ENCODE measurements at places on chromosomes 4 and X.

DNA sequence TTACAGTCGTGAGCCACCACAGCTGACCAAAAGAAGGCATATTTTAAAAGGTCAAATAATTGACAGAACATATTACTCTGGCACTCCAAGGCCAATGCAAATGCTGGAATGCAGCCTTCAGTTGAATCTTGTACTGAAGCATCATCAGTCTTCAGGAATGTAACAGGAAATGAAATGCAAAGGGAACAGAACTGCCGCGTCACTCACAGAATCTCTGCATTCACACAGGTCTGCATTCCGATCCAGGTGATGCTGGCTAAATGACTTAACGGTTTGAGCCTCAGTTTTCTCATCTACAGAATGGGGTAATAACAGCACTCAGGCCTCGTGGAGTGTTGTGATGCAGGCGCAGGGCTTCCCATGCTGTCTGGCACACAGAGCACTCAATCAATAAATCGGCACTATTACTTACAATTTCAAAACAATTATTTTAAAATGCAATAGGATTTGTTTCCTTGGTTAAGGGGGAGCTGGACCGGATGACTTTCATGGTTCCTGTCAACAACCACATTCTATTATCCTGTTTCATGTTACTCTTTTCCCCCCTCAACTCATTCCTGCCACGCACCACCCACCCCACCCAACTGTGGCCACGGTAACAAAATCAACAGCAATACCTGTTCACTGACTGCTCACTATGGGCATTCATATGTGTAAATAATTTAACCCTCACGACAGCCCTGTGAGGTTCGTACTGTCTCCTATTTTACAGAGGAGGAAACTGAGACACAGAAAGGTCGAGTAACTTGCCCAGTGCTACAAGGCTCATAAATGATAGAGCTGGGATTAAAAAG is 32.4 kb downstream of the IGFBP7 start:
- no peak for DNase-seq

GRCh38 chr4:41787931-41788330 is 39.4 kb upstream of the PHOX2B start:
- DNase-seq, result no peak

GRCh38 chr4:36310793-36311192 is 29.4 kb downstream of the DTHD1 start:
- DNase-seq, result peak; percentile 15

DNA sequence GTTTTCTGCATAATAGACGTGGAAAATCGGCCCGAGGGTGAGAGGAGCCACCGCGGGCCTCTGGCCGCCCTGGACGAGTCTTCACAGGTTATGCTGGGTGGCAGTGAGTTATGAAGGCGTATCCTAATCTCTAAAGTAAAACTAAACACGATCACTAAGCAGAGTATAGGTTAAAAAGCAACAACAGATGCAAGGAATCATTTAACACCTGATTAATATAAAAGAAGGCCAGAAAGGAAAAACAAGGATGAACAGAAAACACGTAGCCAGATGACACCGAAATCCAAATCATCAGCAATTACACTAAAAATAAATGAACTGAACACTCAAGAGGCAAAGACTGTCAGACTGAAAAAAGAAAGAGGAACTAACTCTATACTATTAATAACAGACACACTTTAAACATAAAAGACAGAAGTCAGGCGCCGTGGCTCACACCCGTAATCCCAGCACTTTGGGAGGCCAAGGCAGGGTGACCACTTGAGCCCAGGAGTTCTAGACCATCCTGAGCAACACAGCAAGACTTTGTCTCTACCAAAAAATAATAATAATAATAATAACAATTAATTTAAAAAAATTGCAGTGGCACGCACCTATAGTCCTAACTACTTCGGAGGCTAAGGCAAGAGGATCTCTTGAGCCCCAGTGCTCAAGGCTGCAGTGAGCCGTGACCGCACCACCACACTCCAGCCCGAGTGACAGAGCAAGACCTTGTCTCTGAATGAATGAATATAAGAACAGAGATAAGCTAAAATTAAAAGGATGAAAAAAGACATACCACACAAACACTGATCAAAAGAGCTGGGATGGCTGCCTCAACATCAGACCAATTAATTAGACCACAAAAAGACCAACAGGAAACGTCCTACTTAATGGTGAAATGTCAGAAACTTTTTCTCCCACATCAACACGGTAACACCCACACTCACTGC is 30.0 kb downstream of the CTBP1 start:
- DNase-seq, result no peak

DNA sequence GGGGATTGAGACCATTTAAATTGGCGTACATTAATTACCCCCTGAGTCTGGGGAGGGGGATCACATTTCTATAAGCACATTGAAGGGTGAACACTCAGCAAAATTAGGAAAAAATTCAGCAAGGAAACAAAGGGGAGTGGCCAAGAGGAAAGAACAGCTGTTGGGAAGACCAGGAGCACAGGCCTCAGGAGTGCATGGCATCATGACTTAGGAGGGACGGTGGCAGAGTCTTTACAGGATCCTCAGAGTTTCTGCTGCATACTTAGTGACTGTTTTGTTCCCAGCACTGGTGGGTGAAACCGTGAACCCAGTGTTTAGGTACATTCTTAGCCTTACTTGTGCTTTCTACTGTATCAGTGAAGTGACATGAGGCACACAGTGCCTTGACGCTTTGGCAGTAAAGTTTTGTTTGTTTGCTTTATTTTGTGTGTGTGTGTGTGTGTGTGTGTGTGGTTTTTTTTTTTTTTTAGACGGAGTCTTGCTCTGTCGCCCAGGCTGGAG is 121.3 kb downstream of the CBR4 start:
- DNase-seq, result no peak

DNA sequence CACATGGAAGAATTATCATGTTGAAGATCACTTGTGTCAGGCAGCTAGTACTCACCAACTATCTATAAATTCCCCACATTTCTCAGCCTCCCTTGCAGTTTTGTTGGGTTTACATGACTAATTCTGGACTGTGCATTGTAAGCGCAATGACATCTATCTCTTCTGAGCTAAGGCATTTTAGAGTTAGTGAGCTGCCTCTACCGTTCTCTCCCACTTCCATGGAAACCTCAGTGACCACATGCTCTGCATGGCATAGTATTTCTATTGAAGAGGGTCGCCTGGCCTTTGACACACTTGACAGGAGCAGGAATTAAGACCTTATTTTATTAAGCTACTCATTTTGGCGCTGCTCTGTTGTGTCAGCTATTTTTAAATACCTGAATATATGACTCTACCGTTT is 67.5 kb upstream of the NPY2R start:
- no peak for DNase-seq

- DNase-seq, result no peak
Observed at GRCh38 chrX:11266573-11267003, 26.6 kb upstream of the AMELX start.

DNA sequence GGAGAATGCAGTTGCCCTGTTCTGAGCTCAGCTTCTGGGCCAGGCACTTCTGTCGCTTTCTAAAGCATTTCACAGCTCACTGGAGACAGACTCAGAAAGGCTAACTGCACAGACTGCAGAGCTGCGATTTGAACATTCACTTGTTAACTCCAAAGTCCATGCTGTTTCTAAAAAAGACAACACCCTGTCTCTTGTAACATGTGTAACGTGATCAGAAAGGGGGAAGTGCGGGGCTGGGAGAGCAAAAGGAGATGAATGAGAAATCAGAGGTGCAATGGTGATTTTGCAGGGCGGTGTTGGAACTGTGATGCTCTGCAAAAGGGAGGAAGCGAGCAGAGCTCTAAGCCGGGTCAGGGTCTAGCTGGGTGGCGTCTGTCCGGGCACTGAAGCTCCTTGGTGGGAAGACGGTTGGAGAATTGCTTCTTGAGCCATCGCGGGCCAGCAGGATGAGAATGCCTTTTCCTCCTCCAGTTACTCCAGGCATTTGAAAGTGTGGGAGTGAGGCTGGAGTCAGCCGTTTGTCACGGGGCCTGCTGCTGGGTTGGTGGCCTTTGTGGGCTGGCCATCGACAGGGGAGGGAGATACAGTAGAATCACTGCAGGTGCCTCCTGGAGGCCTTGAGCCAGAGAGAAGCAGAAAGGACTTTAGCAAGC is 20.3 kb downstream of the TBC1D14 start:
- no peak for DNase-seq

- DNase-seq, result no peak
Observed at GRCh38 chrX:47644557-47645091, 5.7 kb downstream of the ELK1 start.

GRCh38 chr4:20889901-20890300 is 189.6 kb downstream of the PACRGL start:
- no peak for DNase-seq

DNA sequence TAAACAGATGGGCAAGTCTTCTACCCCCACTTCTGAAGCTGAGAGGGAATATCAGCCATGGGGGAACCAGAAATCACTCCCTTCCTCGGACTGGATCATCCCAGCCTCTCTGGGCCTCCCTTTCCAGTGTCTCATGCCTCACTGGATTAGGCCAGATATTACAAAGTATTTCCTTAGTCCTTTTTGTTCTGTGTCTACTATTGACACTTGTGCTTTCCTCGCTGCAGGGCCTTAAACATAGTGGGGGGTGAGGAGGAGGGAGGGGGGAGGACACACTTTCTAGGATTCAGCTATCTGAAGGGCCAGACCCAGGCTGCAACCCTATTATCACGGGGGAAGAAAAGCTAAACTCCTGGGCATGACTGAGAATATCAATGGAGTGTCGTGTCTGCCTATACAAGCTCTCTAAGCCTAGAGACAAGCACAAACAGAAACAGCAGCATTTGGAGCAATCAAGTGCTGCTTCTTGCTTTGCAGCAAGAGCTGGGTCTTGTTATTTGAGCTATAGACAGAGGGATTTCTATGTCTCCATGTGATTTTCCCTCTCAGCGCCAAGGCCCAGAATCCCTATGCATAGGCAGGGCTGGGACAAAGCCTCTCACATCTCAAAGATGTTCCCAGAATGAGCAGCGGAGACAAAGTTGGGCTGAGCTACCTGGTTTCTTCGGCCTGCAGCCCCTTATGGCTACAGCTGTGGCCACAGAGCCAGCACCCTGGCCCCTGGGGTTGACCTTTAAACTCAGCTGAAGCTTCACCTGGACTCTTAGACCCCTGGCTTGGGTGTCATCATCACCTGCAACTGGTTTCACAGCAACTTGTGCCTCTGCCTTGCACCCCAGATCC is 20.2 kb downstream of the PJA1 start:
- DNase-seq, result no peak

DNA sequence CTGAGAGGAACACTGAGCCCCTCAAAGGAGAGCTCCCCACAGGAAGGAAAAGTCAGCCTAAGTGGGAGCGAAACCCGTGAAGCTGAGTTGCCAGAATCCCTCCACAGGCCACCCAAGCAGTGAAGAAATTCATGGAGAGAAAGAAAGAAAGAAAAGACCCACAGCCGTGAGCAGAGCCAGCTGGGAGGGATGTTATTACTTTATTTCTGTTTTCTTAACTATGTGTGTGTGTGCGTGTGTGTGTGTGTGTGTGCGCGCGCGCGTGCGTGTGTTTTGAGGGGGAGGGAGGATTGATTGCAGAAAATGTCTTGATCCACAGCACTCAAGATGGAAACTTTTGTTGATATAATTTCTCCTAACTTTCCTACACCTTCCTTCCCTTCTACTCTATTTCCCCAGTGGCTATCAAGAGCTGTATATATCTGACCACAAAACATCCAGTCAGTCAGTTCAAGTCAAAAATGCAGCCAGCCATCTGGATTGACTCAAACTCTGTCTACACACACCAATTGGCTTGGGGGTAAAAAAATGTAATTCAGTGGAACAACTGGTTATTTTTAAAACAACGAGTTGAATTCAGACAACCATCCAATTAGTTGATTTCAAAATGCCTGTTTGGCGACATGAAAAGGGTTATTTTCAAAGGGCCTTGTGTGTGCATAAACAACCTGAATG is 13.8 kb upstream of the GPC3 start:
- DNase-seq, result no peak

DNA sequence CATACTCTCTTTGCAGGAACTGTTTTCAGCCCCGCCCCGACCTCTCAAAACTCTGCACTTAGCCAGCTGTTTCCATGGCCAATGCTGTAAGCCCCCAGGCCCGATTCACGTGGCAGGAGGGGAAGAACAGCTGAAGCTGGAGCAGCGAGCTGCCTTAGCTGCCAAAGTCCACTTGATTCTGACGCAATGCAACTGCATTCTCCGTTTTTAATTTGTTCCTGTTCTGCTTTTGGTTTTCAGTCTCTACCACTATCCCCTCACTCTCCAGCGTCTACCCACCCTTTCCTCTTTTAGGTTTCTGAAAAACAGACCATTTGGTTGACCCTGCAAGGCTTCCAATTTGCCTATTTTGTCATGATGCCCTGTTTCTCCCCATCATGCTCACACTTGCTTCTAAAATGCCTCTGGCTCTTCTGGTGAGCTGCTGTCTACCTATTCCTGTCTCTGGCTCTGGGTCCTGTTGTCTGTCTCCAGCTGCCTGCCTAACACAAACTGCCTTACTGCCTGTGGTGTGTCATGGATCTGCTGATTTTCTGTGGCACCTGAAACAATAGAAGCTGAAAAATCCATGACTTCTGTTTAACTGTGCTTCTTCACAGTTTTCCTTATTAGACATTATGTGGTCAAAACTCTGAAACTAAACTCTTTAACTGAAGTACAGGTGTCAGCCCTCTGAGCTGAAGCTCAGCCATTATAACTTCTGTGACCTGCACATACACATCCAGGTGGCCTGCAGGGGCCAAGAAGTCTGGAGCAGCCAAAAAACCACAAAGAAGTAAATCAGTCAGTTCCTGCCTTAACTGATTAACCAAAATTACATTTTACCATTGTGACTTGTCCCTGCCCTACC is 160.5 kb upstream of the AGTR2 start:
- DNase-seq, result no peak

- peak; percentile 57 for DNase-seq
Observed at GRCh38 chrX:13091111-13091765, 46.8 kb upstream of the FAM9C start.

DNA sequence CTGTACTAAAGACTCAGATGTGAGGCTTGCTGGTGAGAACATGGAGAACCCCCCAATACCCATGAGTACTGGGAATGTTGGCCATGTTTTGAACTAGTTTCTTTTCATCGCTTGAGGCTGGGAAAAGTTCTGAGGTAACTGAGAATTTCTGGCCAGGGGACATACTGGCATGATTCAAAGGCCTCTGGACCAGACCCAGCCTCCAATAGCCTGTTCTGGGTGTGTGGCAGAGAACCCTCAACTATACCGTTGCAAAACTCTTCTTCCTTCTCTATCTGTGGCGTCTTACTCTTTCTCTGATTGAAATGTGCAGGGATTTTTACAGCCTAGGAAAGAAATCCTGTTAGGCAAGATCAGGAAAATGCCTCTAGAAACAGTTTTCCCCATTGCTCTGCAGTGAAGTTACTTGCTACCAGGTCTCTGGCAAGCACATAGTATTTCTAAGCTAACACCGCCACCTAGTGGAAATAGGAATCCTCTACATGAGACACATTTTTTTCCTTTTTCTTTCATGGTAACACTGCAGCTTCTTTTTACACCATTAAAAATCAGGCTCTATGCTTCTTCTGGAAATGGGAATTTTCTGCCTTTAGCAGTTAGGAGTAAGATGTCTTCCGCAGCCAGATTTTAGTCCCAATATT is 170.7 kb upstream of the ZCCHC13 start:
- peak; percentile 53 for DNase-seq

Data from CD4-positive, alpha-beta T cell treated with Interleukin-2 at 100 ng/mL for 4 hours (primary cell).